ENCODE measurements at places on chromosomes 13 and 19.
A peak's percentile ranks its signal among the peaks of the same experiment; 100 is the strongest.

- no peak for DNase-seq
These were observed 10.8 kb downstream of the RASA3 start for GRCh38 chr13:114121496-114122126.

DNA sequence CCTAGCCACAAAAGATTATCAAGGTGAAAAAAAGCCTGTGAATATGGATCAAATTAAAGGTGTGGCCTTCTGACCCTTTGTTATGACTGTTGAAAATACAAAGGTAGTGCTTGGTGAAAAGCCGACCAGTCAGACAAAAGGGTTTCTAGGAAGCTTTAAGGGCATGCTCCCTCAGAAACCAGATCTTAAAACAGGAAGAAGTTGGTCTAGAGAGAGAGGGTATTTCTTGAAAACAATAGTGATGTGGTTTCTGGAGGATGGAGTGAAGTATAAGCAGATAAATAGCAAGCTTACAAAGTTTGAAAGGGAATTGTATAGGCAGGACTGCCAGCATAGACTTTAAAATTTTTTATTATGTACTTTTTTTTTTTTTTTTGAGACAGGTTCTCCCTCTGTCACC is 5.0 kb upstream of the EID2 start:
- no peak for DNase-seq

DNA sequence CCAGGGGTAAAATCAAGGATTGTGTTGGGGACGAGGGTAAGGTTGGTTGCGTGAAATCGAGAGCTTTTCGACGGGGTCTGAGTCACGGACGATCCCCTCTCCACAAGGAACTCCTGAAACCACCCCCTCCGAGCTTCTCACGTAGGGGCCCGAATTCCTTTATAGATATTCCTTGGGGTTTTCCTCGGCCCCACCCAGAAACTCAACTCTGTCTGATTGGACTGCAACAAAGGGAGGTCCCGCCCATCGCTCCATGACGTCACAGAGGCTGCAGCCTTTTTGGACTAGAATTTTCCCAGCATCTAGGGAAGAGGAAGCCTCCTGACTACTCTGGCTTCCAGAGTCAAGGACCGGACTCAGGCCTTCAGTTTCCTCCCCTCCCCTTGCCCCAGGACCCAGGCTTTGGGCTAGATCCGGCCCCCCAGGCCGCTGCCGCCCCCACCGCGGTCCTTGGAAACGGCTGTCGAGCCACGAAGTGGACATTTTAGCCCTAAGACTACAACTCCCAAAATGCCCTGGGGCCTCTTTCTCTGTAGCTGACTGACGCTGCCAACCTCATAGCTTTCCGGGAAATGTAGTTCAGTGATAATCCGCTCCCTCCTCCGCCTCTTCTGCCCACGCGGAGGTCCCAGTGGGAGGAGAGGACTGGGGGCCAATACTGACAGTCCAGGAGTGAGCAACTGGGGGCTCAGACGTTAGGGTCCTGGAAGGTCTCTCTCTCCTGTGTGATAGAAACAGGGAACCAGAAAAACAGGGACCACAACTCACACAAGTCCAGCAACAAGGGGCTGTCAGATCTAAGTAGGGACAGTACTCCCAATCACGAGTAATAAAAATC is at the start of gene IZUMO1:
IZUMO1 (minus strand) TSS at position 172 of the 838 bp plus-strand sequence. CDS start 1,050 bp downstream, outside the sequence.
- DNase-seq, result peak; percentile 83

DNA sequence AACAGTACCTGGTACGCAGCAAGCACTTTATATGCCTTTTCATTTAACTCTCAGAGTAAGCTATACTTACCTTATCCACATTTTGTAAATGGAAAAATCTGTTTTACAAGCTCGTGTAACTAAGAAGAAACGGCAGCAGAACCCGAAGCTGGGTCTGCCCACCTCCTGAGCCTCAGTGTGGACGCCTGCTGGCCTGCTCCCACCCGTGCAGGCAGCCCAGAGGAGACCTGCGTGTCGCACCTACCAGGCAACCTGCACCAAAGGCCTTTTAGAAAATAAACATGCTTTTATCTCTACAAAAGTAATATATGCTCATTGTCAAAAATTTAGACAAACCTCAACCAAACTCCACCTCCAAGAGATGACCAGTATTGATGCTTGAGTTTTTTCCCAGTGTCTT is 62.7 kb downstream of the CRYL1 start:
- no peak for DNase-seq

DNA sequence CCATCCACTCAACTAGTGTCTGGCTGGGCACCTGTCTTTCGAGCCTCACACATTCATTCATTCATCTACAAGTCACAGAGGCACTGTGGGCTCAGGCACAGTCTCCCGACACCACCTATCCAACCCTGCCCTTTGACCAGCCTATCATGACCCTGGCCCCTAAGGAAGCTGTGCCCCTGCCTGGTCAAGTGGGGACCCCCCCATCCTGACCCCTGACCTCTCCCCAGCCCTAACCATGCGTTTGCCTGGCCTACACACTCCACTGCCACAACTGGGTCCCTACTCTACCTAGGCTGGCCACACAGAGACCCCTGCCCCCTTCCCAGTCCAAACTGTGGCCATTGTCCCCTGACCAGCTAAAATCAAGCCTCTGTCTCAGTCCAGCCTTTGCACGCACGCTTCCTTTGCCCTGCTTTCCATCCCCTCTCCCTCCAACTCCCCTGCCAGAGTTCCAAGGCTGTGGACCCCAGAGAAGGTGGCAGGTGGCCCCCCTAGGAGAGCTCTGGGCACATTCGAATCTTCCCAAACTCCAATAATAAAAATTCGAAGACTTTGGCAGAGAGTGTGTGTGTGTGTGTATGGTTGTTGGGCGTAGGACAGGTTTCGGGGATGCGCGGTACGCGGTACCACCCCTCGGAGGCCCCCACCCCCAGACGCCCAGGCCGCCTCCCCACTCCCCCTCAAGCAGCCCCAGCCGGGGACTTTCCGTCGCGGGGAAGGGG is 404 bp upstream of the IL27RA start:
- no peak for DNase-seq

DNA sequence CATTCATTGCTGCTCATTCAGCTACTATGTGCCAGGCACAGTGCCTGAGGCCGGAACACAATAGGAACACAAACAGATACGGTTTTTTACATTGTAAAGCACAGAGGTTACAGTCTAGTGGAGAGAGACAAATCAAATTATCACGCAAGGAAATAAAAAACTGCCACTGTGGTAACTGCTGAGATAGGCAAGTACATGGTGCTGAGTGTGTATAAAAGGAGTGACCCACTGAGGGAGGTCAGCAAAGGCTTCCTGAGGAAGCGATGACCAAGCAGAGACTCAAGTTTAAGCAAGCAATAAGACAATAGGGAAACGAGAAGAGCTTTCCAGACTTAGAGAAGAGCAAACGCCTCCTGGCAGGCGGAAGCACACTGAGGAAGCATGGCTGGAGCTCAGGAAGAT is 56.4 kb downstream of the NUFIP1 start:
- DNase-seq, result no peak

DNA sequence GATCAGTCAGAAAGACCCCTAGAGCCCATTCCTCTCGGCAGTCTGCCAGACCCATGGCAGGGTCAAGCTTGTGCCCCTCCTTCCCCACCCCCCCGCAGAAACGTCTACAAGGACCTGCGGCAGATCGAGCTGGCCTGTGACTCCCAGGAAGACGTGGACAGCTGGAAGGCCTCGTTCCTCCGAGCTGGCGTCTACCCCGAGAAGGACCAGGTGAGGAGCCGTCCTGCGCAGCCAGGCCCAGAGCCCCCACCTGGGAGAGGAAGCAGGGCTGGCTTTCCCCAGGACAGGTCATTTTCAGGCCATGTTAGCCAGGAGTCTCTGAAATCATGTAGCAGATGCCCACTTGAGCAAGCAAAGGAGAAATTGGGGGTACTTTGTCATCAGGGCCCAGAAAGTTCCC is 12.3 kb downstream of the TMED1 start:
- no peak for DNase-seq

GRCh38 chr19:52785506-52785905 is 1.1 kb downstream of the ZNF600 start:
- DNase-seq, result peak; percentile 30

DNA sequence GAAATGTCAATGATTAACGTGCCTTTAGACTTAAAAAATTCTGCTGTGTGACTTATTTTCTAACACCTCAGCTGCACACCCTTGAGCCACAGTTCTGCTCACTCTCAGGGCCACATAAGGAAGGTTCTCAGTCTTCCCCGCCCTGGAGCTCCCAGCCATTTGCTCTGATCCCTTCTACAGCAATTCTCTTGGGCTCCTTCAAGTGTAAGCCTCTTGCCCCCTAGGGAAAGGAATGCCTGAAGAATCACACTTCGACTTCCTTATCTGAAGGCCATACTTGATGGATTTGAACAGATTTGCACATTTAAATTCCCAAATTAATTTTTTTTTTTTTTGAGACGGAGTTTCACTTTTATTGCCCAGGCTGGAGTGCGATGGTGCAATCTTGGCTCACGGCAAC is 44.2 kb downstream of the RASA3 start:
- no peak for DNase-seq
